DMS 273 treated with DMSO at 0.1 percent for 48 hours (cell line): ENCODE measurements at places on chromosomes 11 and 22.

DNA sequence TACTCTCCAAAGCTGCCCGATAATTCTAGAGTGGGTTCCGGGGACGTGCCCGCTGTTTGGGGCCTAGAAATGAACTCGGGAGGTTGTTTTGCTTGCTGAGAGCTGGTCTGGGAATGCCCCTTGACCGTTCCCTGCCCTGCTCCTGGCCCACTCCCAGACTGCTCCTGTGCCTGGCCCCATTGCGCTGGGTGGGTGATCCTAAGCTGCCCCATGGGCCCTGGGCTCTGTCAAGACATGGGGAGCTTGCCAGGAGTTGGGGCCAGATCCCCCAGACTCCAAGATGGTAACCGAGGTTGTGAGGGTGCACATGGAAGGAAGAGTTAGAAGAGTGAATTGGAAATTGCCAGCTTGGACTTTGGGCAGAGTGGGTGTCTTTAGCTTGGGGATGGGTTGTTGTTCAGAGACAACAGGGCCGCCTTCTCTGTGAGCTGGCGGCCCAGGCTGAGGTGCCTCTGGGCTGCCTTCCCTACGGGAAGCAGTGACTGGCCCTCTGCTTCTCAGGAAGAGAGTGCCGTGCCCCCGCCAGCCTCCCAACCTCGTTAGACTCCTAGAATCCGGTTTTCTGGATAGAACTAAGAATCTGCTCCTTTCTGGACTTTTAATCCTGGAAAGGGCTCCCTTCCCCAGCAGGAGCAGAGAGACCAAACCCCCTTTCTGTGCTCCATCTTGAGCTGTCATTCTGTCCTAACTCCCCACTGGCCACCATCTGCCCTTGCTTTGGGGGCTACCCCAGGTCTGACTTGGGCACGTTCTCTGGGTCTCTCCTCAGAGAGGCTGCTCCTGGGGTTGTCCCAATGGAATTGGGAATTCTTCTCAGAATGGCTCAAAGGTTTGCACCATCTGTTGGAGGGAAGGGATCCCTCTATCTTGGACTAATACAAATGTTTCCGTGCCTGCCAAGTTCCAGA is 1.8 kb downstream of the ST3GAL4 start:
- no peak for DNase-seq

DNA sequence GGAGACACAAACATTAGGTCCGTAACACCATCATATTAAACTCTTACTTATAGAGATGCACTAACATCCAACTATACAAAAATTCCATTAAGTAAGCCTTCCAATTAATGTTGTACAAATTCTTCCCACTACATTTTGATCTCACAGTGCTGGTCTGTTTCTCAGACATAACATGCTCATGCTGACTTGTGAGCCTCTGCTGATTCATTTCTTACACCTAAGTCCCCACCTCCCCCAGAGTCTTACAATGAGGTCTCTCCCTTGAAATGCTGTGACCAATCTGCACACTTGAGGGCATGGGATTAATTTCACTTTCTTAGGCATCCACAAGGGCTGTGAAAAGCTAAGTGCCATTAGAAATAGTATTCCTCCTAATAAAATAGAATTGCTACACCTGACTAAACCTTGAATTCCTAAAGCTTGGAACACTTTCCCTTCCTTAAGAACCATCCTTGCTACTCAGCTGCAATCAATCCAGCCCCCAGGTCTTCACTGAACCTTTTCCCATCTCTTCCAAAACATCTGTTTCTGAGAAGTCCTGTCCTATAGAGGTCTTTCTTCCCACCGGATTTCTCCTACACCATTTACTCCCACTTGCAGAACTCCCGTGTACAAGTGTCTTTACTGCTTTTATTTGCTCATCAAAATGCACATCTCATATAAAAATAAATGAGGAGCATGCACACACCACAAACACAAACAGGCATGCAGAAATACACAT is 2.0 kb downstream of the HBG1 start:
- DNase-seq: no peak

DNA sequence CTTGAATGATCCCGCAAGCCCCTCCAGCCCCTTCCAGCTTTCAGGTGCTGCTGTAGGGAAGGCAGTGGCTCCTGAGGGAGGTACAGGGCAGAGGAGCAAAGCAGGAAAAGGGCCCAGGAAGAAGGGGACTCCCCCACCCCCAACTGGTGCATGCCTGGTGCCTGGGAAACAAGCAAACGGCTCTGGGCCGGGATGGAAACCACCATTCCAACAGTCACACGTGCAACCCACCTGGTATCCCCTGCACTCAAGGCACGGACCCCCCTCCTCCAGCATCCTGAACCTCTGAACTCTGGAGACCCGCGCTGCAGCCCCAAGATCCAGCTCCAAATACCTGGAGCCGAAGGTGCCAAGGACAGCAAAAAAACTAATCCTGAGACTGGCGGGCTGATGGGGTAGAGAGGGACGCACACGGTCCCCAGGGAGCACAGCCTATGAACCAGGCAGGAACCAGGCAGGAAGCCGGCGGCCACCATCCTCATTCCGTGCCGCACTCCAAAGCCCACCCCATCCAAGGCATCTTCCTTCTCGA is 537 bp downstream of the SCN4B start:
- DNase-seq: no peak

GRCh38 chr11:69125861-69126260 is 29.9 kb upstream of the SMIM38 start:
- no peak for DNase-seq

DNA sequence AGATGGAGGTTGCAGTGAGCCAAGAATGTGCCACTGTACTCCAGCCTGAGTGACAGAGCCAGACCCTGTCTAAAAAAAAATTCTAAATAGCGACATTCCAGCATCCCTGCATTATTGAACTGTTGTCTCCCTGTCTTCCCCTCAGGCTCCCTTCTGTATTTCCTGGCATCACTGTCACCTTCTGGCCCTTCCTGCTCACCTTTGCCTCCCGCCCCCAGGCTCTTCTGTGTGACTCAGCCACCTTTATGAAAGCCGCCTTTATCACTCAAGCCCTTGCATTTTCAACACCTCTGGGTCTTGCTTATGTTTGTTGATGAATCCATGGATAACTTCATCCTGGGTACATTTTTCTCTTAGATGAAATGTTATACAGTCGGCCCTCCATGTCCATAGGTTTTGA is 21.1 kb downstream of the UBASH3B start:
- DNase-seq: no peak

GRCh38 chr11:22389526-22390282 is 51.5 kb downstream of the SLC17A6 start:
- DNase-seq: no peak

DNA sequence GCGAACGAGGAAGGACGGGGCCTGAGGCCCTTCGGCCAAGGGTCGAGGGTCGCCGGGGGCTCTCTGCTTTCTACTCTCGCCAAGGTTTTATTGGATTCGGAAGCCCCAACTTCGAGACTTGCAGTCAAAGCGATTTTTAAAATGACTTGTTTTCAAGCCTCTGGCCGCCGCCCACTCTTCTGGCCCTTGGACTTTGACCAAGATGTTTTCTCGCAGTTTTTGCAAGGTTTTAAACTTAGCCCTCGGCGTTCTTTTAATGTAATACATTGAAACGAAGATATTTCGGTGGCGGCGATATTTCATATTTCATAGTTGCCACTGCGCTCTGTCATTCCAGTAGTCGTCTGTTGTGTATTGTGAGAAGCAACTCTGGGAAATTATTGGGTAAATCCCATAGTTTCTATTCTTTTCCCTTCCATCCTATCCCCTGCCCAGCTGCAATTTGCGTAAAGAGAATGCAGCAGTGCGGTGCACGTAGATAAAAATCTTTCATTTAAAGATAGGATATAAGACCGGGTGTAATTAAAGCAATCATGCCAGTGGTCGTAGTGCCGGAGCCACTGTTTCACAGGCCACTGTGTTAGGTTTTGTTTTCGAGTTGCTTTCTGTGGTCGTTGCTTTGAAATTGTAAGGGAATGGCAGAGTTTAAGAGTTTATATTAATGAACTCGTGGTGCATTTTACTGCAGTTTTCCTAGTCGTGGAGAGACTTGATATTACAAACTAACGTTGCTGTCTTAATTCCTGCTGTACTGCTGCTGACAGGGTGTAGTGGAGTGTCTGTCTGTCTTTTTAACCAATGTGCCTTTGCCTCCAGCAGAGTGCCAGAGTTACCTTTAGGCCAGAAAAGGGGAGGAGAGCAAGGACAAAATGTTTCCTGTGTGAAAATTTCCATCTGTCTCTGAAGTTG is 702 bp downstream of the BIRC2 start:
- no peak for DNase-seq

- DNase-seq: no peak
Measured at GRCh38 chr11:109704432-109704831, 282.4 kb downstream of the C11orf87 start.

- DNase-seq: no peak
Measured at GRCh38 chr11:75147191-75147874, 3.6 kb upstream of the SLCO2B1 start.

- DNase-seq: no peak
Measured at GRCh38 chr11:96424693-96425092, 34.9 kb downstream of the JRKL start.

DNA sequence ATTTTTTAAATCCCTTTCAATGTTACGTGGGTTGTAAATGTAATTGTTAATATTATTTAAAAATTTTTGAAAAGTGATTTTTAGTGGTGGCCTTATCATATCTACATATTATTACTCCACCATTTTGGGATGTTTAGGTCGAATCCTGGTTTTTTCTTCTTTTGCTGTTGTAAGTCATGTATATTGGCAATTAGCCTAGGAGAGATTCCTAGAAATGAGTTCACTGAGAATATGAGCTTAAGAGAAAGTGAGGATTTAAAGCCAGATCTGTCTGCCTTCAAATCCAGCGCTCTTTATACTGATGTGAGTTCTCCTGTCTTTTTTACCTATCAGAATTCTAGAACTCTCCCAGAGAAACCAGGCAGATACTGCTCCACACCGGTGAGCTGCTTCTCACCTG is 56.1 kb downstream of the PTPRJ start:
- DNase-seq: no peak

DNA sequence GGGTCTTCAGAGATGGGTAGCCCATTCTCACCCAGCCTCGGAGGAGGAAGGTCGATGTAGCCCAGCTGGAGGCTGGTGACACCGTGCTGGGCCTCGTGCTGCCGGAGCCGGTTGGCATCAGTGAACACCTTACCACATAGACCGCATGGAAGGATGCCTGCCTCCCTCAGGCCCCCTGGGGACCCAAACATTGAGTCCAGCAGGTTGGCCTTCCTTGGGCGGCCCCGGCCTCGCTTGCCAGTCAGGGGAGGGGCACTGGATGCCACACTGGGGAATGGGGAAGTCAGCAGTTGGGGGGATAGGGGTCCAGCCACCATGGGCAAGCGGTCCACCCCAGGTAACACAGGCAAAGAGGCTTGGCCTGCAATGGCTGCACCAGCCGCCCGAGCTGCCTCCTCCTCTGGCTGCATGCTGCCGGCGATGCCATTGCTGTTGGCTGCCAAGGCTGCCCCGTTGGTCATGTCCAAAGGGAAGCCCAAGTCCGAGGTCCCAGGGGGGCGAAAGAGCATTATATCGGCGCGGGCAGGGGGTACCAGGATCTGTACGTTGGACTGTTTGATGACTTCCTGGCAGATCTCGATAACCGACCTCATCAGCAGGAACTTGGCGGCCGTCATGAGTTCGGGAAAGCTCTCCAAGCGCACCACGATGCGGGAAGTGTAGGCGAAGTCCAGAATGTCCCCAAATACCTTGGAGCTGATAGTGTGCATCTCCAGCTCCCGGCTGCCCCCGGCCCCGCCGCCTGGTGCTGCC is 1.4 kb downstream of the PATZ1 start:
- DNase-seq: no peak

DNA sequence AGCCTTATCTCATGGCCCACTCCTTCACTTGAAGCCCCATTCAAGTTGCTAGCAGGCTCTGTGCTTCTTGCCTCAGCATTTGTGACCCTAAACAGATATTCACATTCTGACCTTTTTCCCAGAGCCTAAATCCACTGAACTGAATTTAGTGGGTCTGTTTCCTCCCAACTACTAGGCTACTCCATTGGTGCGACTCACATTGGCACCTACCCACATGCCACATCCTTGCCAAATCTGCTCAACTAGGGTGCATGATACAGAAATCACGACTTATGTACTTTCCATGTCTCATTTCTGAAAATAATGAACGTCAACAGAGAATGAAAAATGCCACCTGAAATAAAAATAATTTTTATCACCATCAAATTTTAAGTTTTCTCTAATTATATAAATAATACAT is 8.4 kb upstream of the MMP12 start:
- no peak for DNase-seq

GRCh38 chr22:39290724-39291161 is 28.7 kb downstream of the RPL3 start:
- DNase-seq: no peak

GRCh38 chr11:88689548-88690240 is 352.2 kb upstream of the CTSC start:
- no peak for DNase-seq

DNA sequence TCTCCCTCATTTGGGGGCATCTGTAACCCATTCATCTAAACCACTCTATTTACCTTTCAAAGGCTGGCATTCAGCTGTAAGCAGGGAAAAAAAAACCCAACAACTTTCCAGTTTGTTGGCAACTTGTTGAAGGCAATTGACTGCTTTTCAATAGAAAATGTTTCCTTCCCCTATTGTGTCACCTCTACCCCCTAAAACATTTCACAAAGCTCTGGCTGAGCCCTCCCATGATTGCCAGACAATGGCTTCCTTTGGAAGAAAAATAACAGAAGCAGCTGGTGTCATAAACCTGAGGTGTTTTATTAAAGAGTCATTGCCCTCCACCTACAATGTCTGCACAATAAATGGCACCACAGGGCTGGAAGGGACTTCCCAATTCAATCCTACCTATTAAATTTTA is 22.1 kb upstream of the PSMA1 start:
- DNase-seq: no peak

GRCh38 chr11:2138068-2138430 is 1.1 kb downstream of the IGF2 start:
- no peak for DNase-seq

DNA sequence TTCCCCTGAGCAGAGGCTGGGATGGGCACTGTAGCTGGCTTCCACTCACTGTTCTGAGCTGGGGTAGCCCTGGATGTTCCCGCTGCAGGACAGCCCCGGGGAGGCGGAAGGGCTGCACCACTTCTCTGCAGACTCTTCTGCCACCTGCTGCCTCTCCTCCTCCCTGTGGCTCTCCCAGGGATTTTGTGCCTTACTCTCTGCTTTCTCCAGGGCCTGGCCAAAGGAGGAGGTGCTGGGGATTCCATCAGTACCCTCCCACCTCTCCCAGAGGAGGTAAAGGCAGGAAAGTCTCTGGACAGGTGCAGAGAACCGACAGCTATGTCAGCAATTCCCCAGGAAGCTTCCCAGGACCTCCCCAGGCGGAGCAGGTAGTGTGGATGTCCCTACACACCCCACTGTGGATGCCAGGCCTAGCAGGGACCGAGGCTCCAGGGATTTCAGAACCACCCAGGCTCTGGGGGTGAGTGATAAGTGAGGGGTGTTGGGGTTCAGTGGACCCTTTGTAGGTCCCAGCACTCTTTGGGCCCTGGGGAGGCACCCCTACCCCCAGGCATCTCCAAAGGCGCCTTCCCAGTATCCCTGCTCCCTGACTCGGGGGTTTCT is 11.3 kb downstream of the DUSP8 start:
- DNase-seq: no peak

GRCh38 chr11:47478651-47479329 is 29.9 kb upstream of the RAPSN start:
- no peak for DNase-seq
